Spinal cord (tissue), 10 donors: ENCODE measurements at places on chromosomes 6 and 20. TPM values are rescaled to one million over a fixed set of nuclear protein-coding genes. Genes with fewer than 3 reads are reported as not detected.

GRCh38 chr20:51446656-51447055 is 95.9 kb downstream of the NFATC2 start:
- no peak for DNase-seq

The BIRC7 gene
- 1.6 TPM for total RNA-seq

DNA sequence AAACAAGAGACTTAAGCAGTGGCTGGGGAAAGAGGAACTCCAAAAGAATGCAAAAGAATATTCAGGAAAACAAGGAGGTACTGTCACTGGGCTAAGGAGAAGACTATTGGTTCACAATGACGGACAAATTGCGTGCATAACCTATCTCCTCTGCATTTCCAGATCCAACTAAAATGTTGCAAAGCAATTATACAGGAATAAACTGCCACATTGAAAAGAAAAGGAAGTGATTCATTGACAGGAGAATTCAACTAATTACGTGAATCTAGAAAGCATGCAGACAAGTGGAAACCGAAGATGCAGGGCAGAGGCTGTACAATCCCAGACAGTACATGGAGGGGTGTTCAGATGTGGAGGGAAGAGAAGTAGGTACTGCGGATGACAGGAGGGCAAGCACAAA is 152.8 kb upstream of the RIPOR2 start:
- no peak for DNase-seq

DNA sequence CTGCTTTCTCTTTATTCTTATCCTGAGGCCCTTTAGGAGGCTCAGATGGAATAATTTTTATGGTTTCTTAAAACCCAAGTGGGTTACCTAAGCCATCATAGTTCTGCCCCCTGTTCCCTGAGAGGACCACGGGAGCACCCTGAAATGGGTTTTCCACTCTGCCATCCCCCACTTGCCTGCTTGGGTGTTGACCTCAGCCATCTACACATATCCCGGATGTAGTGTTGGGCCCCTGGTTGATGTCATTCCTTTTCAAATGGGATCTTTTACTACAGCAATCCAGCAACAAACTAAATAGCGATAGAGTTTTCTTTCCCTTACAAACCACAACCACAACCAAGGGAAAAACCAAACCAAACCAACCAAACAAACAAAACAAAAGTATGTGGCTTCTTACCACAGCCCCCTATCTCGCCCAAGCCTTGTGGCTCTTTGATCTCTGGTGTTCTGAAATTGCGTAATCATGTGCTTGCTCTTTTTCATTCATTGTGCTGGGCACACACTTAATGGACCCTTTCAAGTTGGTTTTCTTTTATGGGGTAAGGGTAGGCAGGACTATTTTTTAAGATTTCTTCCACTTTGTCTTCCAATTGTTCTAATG is 154.9 kb downstream of the ESR1 start:
- DNase-seq: no peak

- no peak for DNase-seq
Observed at GRCh38 chr20:25309395-25310267, 61.7 kb downstream of the PYGB start.

GRCh38 chr20:53679597-53680309 is 86.1 kb upstream of the ZNF217 start:
- no peak for DNase-seq

The NOX3 gene
- total RNA-seq: not detected

DNA sequence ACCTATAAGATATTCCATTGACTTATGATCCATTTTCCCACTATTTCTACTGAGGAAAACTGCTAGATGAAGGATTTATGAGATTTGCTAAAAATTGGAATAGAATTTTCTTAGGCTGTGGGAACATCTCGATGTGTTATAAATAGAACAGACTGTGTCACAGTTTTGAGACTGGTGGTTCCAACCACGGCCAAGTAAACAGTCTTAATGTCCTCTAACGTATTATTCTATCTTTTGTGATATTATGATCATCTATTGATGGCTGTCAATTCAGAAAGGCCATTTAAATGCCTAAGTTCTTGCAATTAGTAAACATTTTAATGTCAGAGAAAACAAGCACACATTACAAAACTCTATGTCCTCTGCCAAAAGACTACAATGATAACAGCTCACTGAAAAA is 71.5 kb upstream of the PLN start:
- DNase-seq: no peak

The MCM8 gene
- 10.1 TPM for total RNA-seq

- DNase-seq: no peak
Observed at GRCh38 chr6:137777687-137778075, 89.4 kb upstream of the TNFAIP3 start.

The PACRG gene
- total RNA-seq: 9.5 TPM

The HTR1B gene
- 1.0 TPM for total RNA-seq

DNA sequence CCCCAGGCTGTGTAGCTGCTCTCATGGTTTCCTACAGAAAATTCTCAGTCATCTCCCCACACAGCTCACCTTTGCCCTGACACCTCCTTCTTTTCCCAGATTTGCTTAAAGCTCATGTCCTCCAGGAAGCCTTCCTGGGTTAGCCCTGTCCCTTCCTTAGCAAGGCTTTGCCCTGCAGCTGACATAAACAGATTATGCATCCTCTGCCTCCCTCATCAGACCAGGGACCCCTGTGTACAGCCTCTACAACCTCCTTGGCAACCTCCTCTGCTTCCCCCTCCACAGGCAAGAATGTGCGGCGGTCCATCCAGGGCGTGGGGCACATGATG is 39.8 kb downstream of the UQCC2 start:
- no peak for DNase-seq

DNA sequence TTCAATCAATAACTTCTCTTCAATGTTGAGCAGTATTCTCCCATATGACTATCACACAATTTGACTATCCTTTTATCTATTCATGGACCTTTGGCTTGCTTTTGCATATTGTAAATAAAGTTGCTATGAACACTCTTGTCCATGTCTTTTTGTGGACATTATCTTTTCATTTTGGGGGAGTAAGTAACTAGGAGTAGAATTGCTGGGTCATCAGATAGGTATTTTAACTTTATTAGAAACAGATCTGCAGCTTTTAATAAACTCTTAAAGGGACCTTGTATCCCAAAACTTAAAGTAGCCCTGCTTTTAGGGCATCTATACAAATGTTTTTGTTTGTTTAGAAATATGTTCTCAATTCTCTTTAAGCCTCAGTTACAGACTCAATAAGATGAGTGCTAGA is 614.2 kb upstream of the CITED2 start:
- no peak for DNase-seq

GRCh38 chr6:57267586-57268293 is 45.6 kb upstream of the RAB23 start:
- DNase-seq: no peak

DNA sequence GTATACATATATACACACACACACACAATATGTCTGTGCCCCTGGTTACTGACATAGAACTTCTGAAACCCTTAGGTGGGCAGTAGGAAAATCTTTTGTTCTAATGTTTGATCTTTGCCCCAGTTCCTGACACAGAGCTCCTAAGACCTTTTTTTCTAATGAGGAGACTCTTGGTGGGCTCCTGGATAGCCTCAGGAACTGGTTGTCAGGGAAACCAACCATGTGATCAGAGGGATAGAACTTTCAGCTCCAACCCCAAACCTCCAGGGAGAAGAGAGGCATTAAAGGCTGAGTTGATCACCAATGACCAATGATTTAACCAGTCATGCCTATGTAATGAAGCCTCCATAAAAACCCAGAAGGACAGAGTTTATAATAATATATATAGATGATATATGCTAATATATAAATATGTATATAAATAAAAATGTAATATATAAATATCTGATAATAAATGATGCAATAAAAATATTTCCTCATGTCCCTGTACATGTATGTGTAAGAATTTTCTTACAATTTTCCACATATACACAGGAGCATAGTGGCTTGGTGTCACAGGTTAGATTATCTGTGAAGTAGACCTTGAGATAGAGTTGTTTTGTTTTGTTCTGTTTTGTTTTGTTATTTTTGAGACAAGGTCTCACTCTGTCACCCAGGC is 93.3 kb downstream of the GPX5 start:
- DNase-seq: no peak
